Activated CD4-positive, alpha-beta T cell treated with anti-CD3 and anti-CD28 coated beads, Interleukin-2, amount 50 U/mL, for 48 hours (primary cell): ENCODE measurements at places on chromosomes 1 and 21.

DNA sequence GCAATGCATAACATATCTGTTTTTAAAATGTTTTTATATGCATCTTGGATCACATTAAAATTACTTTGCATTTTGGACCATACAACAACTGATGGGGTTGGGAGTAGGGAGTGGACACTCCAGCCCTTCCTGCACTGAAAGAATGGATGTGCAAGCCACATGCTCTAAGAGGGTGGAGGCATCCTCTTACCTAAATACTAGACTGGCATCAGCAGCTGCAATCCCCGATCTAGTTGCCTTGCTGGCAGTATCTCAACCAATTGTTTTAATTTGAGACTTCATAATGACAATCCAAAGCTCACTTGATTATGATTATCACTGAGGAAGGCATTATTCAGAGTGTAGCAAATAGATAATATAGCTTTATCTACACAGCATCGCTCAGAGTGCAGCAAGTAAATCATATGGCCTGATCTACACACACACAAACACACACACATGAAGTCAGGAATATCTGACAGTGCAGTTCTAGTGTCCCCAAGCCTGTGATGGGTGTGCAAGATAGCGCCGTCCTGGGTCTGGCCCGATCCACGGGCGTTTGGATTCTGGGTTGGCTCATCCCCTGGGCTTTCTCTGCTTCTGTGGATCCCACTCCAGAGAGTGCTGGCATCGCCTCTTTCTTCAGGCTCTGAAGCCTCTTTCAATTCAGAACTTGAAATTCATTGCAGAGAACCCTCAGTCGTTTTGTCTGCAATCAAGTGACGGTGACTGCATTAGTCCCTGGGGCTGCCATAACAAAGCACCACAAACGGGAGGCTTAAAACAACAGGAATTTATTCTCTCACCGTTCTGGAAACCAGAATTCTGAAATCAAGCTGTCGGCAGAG, 181.3 kb downstream of the ETS2 start:
- no peak for DNase-seq

DNA sequence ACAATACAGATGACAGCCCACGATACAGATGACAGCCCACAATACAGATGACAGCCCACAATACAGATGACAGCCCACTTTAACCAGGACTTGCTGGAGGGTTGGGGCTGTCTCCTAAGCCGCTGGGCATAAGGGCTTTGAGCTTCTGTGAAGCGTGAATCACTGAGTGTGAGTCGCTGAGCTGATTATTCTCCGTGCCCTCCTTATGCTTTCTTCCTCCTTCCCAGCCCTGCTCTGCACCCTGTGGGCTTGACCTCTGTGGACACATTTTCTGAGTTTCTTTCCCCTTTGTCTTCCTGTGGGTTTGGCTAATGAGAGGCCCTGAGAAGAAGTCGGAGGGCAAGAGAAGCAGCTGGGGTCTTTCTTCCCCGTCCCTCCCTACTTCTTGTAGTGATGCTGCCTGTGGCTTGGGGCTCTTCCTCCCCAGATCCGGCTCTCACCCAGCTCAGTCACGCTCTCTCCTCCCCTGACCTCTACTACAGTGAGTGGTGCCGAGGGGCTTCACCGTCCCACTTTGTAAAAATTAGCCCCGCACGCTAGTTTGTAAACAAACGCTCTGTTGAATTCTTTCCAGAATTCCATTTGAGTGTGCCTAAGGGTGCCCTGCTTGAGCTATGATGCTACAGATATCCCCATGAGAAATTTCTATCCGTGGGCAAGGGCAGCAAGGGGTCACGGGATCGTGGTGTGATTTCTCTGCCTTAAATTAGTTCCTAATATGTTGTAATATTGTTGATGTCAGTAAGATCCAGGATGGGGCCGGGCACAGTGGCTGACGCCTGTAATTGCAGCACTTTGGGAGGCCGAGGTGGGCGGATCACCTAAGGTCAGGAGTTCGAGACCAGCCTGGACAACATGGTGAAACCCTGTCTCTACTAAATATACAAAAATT, 46.4 kb upstream of the SOD1 start:
- no peak for DNase-seq

DNA sequence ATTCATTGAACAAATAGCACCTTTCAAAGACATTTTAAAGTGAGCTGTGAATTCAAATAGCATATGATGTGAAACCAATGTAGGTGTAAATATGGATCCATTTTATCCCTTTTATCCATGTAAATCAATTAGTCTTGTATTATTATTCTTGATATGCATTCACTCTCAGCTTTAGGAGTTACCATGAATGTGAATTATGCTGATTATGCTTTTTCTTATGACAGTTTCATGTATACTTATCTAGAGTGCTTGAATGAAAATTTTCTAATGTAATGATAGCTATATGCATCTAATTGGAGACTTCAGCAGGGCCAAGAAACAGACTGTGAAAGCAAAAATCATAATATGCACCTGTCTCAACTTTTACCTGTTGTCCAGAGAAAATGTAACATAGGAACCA, 226.6 kb upstream of the ST6GALNAC5 start:
- no peak for DNase-seq

DNA sequence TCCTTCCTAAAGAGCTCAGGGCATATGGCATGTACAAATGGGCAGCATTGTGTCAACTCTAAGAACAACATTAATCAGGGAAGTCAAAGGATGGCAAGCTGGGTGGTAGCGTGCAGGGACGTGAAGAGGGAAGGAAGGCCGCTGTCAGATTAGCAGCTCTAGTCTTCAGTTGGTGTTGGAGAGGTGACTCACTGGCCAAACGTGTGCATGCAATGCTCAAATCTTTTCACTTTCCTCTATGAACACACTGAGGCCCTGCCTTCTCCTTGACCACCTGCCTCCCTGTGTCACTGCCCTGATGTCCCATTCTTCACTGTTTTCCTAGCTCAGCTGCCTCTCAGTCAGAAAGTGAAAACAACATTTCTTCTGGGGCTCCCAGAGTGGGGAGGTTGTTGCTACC, 5.9 kb upstream of the PIGR start:
- DNase-seq, result no peak

DNA sequence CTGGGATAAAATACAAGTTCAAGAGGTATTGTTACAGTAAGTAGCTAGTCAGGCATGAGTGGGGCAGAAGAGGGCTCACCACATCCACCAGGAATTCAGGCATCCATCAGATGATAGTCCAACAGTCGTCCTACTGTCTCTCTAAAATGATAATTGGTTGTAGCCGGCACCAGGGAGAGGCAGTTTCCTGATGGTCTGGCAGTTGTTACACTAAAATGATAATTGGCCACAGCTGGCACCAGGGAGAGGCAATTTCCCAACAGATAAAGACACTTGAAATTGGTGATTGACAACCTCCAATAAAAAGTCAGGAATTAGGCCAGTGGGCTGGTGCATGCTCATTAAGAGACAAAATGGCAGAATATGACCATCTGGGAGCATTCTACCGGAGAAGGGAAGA, 545.8 kb downstream of the AMY1C start:
- no peak for DNase-seq

- DNase-seq, result no peak
Measured at GRCh38 chr1:56142301-56142700, 437.1 kb downstream of the PLPP3 start.

DNA sequence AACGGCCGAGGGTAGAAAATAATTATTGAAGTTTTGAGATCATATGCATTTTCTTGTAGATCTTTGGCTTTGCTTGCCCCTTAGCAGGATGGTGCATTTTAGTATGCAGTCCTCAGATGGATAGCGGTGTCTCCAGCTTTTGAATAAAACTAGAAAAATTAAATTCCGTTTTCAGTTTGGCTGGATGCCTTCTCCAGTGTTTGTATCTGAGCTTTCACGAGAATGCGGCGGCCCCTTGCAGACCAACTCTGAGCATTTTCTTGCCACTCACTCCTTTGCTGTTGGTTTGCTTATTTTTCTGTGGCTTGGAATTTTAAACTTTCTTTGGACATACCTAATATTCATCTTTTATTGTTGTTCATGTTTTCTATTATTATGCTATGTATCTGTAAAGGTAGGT, 192.6 kb downstream of the NFIA start:
- no peak for DNase-seq

- DNase-seq, result no peak
Measured at GRCh38 chr1:6176779-6177178, 3.3 kb downstream of the CHD5 start.

DNA sequence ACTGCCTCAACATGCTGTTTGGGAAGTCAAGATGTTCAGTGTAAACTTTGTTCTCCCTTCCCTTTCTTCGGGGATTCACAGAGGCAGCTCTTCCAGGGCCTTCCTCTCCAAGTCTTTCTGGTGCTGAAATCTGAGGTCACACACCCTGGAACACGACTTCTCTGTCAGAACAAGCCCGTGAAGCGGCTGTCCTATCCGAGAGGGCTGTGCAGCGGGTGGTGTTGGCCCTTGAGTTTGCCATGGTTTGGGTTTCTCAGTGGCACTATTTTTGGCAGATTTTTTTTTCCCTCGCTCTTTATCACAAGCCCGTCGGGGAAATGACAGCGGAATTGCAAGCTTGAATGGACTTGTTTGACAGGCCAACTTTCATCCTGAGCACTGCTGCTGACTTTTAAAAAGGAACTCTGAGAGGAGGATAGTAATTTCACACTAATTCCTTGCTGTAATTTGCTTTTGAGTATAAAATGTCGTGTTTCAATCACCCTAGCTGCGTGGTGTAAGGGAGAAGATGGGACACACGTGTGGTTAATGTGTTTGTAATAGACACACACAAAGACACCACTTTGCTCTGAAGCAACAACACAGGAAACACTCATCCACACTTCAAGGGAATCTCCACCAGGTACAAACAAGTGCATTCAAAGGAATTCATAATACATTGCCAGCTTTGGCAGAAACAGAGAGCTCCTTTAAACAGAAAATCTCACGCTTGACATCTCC, 60.1 kb upstream of the TARBP1 start:
- DNase-seq, result no peak

DNA sequence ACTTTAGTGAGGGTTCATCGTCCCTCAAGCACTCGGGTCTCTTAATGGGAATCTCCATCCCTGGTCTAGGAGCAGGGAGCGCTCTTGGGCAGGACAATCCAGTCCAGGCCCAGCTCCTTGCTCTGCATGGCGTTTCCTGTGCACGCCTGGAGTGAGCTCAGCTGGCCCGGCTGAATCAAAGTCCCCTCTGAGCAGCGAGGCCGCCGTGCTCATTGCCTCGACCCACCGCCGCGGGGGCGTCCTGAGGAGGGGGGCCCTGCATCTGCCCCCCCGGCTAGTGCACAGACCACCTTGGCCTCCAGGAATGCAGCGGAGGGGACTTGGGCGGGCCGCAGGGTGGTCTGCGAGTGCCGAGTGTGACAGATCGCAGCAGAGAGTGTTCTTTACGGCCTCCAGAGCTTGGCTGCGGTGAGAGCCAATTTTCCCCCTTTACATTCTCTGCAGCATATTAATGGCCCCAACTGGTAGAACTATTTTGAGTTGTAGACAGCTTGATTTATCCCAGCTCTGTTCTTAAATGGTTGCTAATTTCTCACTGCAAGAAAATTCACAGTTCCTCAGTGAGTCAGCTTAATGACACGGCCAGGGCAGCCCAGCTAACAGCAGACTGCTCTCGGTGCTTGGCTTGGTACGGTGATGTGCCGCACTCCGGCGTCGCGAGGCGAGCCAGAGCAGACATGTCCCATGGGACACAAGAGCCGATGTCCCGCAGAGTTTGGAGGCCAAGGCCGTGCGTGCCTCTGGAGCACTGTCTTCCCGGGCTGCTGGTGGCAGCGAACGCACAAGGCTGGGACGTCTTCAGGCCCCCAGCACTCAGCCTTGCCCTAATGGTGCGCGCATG, 39.8 kb downstream of the SNAP47 start:
- no peak for DNase-seq

- no peak for DNase-seq
Measured at GRCh38 chr1:86552376-86552775, 5.5 kb downstream of the CLCA4 start.

- DNase-seq, result no peak
Measured at GRCh38 chr1:153180556-153180955, 22.7 kb upstream of the LELP1 start.

DNA sequence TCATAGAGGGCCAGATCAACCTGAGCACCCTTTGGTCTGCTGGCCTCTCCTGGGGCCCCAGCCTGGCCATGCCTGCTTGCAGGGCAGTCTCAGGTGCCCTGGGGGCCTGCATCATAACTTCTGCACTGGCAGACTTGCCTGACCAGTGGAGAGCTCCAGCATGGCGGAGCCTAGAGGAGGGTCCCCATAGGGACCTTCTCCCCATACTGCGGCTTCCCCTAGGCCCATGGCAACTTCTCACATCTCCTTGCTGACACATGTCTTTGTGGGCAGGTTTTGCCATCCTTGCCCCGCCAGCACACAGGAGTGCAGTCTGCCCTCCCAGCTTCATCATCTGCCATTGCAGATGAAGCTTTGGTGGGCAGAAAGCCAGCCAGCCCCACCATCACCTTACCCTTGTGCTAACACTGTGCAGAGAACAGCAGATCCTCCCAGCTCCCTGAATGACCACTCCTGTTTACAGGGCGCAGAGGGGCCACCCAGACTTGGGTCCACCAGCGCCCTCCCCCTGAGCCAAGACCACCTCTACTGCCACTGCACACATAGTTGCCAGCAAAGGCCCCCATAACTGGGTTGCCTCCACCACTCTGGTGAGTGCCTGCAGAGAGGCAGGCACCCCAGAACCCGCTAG, 51.7 kb downstream of the ZP4 start:
- no peak for DNase-seq

- DNase-seq, result no peak
Measured at GRCh38 chr21:41199588-41199987, 31.6 kb downstream of the BACE2 start.

DNA sequence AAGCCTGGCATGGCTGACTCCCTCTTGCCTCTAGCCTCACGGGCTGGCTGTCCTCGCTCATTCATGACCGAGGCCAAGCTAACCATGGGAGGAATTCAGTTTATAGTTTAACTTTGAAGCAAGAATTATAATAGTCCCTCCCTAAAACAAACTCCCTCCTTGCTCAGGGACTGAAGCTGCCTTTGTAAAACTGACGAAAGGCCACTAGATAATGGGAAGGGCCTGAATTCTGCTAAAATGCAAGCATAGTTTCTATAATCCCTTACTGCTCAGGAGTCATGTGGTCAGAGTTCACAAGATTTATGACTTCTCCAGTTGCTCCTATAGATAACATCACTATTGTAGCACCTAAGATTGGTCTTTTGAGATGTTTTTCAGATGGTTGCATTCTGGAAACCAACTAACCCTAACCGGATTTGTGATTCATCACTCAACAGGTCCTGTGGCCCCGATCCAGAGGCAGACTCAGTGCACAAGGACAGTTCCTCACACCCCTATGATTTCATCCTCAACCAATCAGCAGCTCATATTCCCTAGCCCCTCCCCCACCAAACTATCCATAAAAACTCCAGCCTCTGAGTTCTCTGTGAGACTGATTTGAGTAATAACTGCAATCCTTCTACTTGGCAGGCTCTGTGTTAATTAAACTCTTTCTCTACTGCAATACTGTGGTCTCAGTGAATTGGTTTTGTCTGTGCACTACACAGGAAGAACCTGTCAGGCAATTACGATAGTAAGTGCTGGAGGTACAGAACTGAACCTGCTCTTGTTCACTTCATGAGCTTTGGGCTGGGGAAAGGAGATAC, 26.4 kb downstream of the HHIPL2 start:
- DNase-seq, result no peak

- DNase-seq, result no peak
Measured at GRCh38 chr1:232620356-232620969, 9.5 kb downstream of the SIPA1L2 start.
